T-helper 17 cell (primary cell): ENCODE measurements at places on chromosomes 2 and 18.

DNA sequence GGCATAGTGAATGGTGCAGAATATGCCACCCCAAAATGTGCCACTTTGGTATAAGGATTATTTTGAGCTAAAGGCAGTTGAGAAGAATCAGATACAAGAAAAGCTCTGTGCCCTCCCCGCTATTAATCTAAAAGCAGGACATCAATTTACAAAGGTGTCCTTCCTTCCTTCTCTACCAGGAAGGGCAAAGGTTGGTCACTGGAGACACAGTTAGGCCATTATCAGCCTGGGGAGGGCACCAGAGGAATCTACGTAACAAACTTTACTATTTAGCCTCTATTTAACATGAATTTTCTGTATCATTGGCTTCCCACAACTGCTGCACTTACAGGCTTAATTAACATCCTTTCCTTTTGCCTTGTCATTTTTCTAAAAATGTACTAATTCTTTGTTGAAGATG is 52.6 kb downstream of the MEP1B start:
- peaks cover 33% of the 10 kb centered on the region for H3K27me3 ChIP-seq
- no peaks in the 10 kb centered on the region for H3K36me3 ChIP-seq
- H3K4me3 ChIP-seq: no peak overlapping the region
- H3K4me1 ChIP-seq: no peaks in the 10 kb centered on the region
- DNase-seq: no peak

- no peak for DNase-seq
- no peak overlapping the region for H3K4me3 ChIP-seq
- peaks cover 2% of the 10 kb centered on the region for H3K36me3 ChIP-seq
- peaks cover 4% of the 10 kb centered on the region for H3K4me1 ChIP-seq
- peaks cover 64% of the 10 kb centered on the region for H3K27me3 ChIP-seq
Observed at GRCh38 chr2:31522786-31523185, 58.0 kb downstream of the SRD5A2 start.

DNA sequence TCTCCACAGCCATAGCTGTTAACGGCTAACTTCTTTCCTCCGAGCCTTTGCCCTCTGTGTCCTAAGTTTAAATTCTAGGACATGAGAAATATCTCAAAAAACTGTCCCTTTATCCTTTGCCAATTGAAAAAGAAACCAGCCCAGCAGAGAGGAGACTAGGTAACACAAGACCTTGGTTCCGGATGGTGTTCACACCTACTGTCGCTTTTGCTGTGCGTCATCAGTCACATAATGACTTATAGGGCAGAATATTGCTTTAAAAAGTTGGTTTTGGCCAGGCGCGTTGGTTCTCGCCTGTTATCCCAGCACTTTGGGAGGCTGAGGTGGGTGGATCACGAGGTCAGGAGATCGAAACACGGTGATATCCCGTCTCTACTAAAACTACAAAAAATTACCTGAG is 66.2 kb downstream of the SP3 start:
- DNase-seq: no peak
- peaks cover 9% of the 10 kb centered on the region for H3K4me1 ChIP-seq

GRCh38 chr18:23186781-23187180 is 51.5 kb downstream of the CABLES1 start:
- peaks cover 5% of the 10 kb centered on the region for H3K27me3 ChIP-seq
- peaks cover 2% of the 10 kb centered on the region for H3K4me1 ChIP-seq
- no peak overlapping the region for H3K4me3 ChIP-seq
- H3K27ac ChIP-seq: no peak overlapping the region

- no peak overlapping the region for H3K27ac ChIP-seq
- H3K4me1 ChIP-seq: peaks cover 2% of the 10 kb centered on the region
- no peaks in the 10 kb centered on the region for H3K36me3 ChIP-seq
- H3K27me3 ChIP-seq: peaks cover 16% of the 10 kb centered on the region
- no peak overlapping the region for H3K4me3 ChIP-seq
Observed at GRCh38 chr2:215624423-215624829, 188.6 kb upstream of the FN1 start.

DNA sequence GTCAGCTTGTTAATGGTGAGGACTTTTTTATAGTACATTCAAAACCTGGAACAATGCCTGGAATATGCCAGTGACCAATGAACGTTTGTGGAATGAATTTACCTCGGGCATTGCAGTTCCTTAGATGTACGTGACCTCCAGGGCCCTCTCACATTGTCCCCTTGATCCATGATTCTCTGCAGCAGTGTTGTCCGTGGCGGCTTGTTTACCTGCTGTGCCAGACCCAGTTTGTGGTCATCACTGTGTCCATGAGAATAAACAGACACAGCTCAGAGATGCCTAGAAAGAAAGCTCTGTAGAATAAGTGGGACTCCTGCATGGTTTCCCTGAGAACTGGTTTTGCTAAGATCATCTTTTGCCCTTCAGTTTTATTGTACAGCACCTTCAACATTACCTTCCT is 1132.2 kb downstream of the DPP10 start:
- no peaks in the 10 kb centered on the region for H3K27me3 ChIP-seq
- DNase-seq: no peak

- no peaks in the 10 kb centered on the region for H3K36me3 ChIP-seq
- peak overlapping the region; percentile 86 for H3K27ac ChIP-seq
Observed at GRCh38 chr2:234147335-234147861, 96.9 kb downstream of the SPP2 start.

GRCh38 chr18:74040459-74041332 is 106.9 kb downstream of the FBXO15 start:
- no peaks in the 10 kb centered on the region for H3K4me1 ChIP-seq
- H3K36me3 ChIP-seq: no peaks in the 10 kb centered on the region
- H3K27ac ChIP-seq: no peak overlapping the region
- H3K4me3 ChIP-seq: no peak overlapping the region
- H3K27me3 ChIP-seq: peaks cover 16% of the 10 kb centered on the region
- DNase-seq: peak; percentile 21

DNA sequence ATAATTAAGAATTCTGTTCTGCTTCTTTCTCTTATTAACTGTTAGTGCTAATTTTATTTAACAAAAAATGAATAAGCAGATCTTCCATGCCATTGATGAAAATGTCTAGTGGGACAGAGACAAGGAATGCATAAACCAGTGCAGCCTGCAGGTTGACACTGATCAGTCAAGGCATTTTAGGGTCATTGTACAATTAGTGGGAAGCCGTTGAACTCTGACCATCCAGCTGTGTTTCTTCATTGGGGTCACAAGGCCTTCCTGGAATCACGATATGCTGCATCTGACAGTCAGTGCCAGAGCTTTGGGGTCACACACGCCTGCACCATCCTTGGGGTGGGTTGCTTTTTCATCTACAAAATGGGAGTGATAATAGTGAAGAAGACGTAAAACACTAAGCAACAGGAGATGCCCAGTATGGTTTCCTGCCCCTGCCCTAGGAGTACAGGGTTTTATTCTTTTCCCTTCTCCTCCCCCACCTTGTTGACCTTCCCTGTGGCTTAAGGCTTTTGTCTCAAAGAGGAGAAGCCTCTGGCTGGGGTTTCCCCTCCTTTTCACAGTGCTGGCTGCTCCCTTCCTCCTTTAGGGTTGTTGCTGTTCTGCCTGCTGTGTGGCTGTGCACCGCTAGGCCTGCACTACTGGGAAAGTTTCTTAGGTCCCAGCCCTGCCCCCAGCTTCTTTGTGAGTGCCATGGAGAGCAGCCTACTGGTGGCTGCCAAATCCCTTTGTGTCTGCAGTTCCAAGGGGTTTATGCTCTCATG is 245.6 kb downstream of the TPGS2 start:
- H3K27me3 ChIP-seq: peaks cover 5% of the 10 kb centered on the region
- H3K36me3 ChIP-seq: no peaks in the 10 kb centered on the region
- peaks cover 4% of the 10 kb centered on the region for H3K4me1 ChIP-seq
- DNase-seq: no peak

- H3K4me3 ChIP-seq: no peak overlapping the region
- H3K27ac ChIP-seq: no peak overlapping the region
- DNase-seq: no peak
- H3K36me3 ChIP-seq: no peaks in the 10 kb centered on the region
Observed at GRCh38 chr2:210620456-210620855, 64.1 kb downstream of the CPS1 start.

- peaks cover 2% of the 10 kb centered on the region for H3K4me1 ChIP-seq
- no peak for DNase-seq
- H3K27me3 ChIP-seq: no peaks in the 10 kb centered on the region
Observed at GRCh38 chr2:205193836-205194228, 488.5 kb upstream of the NRP2 start.

- H3K27me3 ChIP-seq: peaks cover 26% of the 10 kb centered on the region
- H3K4me1 ChIP-seq: peaks cover 7% of the 10 kb centered on the region
- H3K4me3 ChIP-seq: no peak overlapping the region
- H3K27ac ChIP-seq: no peak overlapping the region
- no peaks in the 10 kb centered on the region for H3K36me3 ChIP-seq
Observed at GRCh38 chr2:236051806-236052205, 116.4 kb downstream of the GBX2 start.

DNA sequence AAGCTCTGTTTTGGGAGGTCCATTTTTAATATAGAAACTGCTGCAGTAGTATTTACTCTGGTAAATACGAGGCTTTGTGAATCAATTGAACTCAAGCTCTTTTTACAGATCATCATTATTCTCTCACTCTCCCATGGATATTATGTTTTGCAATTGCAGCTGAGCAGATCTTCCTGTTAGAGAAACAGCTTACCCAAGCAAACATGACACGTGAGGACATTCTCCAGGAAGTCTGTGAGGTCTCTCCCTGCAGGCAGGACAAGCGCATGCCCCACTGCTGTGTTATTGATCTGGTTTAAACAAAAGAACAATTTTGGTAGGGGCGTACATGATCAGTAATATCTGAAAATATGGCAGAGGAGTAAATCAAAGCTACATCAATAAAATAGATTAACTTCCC is 72.1 kb downstream of the COL6A3 start:
- H3K27me3 ChIP-seq: no peaks in the 10 kb centered on the region
- H3K4me3 ChIP-seq: no peak overlapping the region
- H3K27ac ChIP-seq: no peak overlapping the region
- no peaks in the 10 kb centered on the region for H3K4me1 ChIP-seq
- H3K36me3 ChIP-seq: no peaks in the 10 kb centered on the region
- DNase-seq: no peak

DNA sequence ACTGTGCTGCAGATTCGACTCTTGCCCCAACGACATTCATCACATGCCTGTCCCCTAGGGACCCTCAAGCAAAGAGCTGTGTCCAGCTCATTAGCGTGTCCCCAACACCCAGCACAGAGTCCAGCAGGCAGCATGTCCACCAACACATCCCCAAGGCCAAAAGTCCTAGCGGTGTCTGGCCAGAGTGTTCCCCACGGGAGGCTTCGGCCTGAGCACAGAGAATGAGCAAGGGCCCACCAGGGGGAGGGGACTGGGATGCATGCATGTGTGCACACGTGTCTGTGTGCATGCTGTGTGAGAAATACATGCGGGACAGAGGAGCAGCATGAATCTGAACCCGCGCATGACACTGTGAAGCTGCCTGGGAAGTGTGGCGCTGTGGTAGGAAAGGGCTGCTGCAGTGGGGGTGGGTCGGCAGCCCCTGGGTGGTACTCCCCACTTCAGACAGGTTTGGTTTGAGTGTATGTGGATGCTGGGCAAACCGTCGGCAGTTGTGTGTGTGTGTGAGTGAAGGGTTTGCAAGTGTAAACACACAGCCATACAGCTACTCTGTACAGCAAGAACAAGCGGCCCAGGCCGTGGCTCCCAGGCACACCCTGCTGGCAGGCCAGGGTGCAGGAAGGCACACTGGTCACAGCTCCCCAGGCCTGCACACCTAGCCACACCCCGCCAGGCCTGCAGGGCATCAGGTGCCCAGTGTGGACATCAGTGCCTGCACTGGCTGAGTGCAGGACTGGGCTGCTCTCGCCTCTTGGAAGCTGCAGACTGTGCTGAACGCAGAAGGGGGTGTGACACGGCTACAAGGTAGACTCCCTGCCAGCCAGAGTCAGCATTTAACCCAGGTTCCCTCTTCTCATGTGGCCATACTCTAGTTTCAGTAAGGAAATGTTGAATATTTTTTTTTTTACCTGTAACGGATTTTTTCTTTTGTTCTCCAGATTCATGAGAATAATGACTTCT is 19.5 kb upstream of the HES6 start:
- peaks cover 6% of the 10 kb centered on the region for H3K4me1 ChIP-seq
- peaks cover 5% of the 10 kb centered on the region for H3K36me3 ChIP-seq
- no peaks in the 10 kb centered on the region for H3K27me3 ChIP-seq
- DNase-seq: no peak
- no peak overlapping the region for H3K4me3 ChIP-seq
- H3K27ac ChIP-seq: peak overlapping the region; percentile 41

- H3K27ac ChIP-seq: peak overlapping the region; percentile 72
- no peak for DNase-seq
- peaks cover 43% of the 10 kb centered on the region for H3K4me1 ChIP-seq
Observed at GRCh38 chr2:234304950-234305349, 191.9 kb downstream of the ARL4C start.

DNA sequence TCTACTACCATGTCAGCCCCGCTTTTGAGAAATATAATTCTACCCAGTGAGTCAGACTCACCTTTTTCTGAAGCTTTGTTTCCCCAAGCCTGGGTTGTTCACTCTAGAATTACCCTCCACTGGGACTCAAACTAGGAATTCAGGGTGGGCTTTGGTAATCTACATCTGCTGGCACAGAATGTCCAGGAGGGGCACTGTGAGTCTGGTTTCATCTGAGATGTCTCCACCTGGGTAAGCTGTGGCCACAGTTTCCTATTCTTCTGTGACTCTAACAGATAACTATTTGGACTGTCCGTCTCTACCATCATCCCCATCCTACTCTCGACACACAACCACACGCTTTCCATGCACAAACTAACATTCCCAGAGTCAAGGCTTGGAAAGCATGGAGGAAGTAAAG is 457.2 kb downstream of the STK39 start:
- H3K4me3 ChIP-seq: no peak overlapping the region
- H3K36me3 ChIP-seq: no peaks in the 10 kb centered on the region
- H3K27me3 ChIP-seq: peaks cover 9% of the 10 kb centered on the region

GRCh38 chr2:215835657-215836056 is 177.7 kb downstream of the MREG start:
- no peak for DNase-seq
- no peak overlapping the region for H3K4me3 ChIP-seq
- no peaks in the 10 kb centered on the region for H3K36me3 ChIP-seq
- no peaks in the 10 kb centered on the region for H3K4me1 ChIP-seq
- no peak overlapping the region for H3K27ac ChIP-seq

DNA sequence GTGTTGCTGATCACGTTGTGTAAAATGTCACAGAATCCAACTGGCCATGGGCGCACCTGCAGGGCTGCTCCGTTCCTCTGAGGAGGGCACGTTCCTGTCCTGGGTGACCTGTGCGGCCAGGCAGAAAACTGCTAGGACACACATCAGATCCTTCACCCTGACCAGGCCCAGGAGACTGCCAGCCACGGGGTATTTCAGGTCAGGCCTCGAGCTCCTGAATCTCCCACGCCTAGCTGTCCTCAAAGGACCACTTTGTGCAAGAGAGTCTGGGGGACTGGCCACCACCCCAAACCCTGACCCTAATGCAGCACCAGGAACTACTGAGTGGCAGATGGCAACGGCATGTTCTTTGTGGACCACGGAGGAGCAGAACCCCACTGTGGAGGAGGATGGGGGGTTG is 11.1 kb downstream of the PRLH start:
- H3K27me3 ChIP-seq: peaks cover 25% of the 10 kb centered on the region
- no peak overlapping the region for H3K27ac ChIP-seq
- no peak overlapping the region for H3K4me3 ChIP-seq
- no peak for DNase-seq
- H3K36me3 ChIP-seq: no peaks in the 10 kb centered on the region
- no peaks in the 10 kb centered on the region for H3K4me1 ChIP-seq

- H3K27me3 ChIP-seq: no peaks in the 10 kb centered on the region
- no peak overlapping the region for H3K4me3 ChIP-seq
- no peaks in the 10 kb centered on the region for H3K4me1 ChIP-seq
- DNase-seq: no peak
Observed at GRCh38 chr18:66819235-66819634, 215.3 kb upstream of the CDH19 start.
